ENCODE measurements at places on chromosomes 2 and 18. TPM values are rescaled to one million over a fixed set of nuclear protein-coding genes. Genes with fewer than 3 reads are reported as not detected.

GRCh38 chr2:128626760-128627511 lies 308.3 kb upstream of the HS6ST1 start:
- H3K36me3 ChIP-seq, result no peaks in the 10 kb centered on the region
- no peaks in the 10 kb centered on the region for H3K4me1 ChIP-seq
- no peaks in the 10 kb centered on the region for H3K27me3 ChIP-seq
- no peak overlapping the region for H3K27ac ChIP-seq
- DNase-seq, result no peak

GRCh38 chr2:25241452-25241851 lies 73.1 kb upstream of the POMC start:
- DNase-seq, result no peak
- H3K36me3 ChIP-seq, result peaks cover 94% of the 10 kb centered on the region
- no peak overlapping the region for H3K4me3 ChIP-seq
- H3K27ac ChIP-seq, result no peak overlapping the region
- H3K4me1 ChIP-seq, result no peaks in the 10 kb centered on the region
- no peaks in the 10 kb centered on the region for H3K27me3 ChIP-seq

Gene CRYGD
- 0.52 TPM for polyA plus RNA-seq

- no peak overlapping the region for H3K27ac ChIP-seq
- DNase-seq, result no peak
- no peaks in the 10 kb centered on the region for H3K27me3 ChIP-seq
- H3K4me1 ChIP-seq, result no peaks in the 10 kb centered on the region
- H3K36me3 ChIP-seq, result no peaks in the 10 kb centered on the region
These were observed 391.5 kb downstream of the TXNL1 start for GRCh38 chr18:56246916-56247315.

Gene SLC23A3
- 6.2 TPM for polyA plus RNA-seq

GRCh38 chr18:13629841-13630715 lies 96.3 kb downstream of the FAM210A start:
- H3K36me3 ChIP-seq, result no peaks in the 10 kb centered on the region
- H3K4me1 ChIP-seq, result no peaks in the 10 kb centered on the region
- no peak overlapping the region for H3K27ac ChIP-seq

Measured in large intestine (tissue), 12 donors.